Activated T-helper 17 cell treated with anti-CD3 and anti-CD28 coated beads, Interleukin-2, amount 50 U/mL, for 72 hours (primary cell): ENCODE measurements at places on chromosomes 4 and X.

DNA sequence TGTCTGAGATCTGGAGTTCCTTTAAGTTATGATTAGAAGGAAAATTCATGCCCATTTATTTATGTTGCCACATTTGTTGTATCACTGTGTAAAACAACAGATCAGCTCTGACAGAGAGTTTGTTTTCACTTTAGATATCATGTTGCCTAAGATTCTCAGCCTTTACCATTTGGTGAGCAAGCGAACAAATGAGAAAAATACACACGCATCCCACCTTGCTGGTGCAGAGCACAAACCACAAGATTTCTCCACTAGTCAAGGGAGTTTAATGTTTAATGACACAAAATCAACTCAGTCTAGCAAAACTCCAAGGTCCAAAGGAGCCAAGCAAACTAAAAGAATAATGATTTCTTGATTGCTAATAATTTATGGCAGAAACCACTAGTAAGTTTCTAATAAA, 27.7 kb downstream of the FGF5 start:
- no peak overlapping the region for H3K27ac ChIP-seq
- ATAC-seq: no peak
- no peaks in the 10 kb centered on the region for H3K4me1 ChIP-seq
- no peaks in the 10 kb centered on the region for H3K27me3 ChIP-seq
- H3K4me3 ChIP-seq: no peak overlapping the region
- H3K36me3 ChIP-seq: no peaks in the 10 kb centered on the region

GRCh38 chrX:50067435-50068284, 133.1 kb downstream of the AKAP4 start:
- no peak overlapping the region for H3K27ac ChIP-seq
- ATAC-seq: no peak
- peaks cover 5% of the 10 kb centered on the region for H3K36me3 ChIP-seq
- H3K4me1 ChIP-seq: no peaks in the 10 kb centered on the region
- no peaks in the 10 kb centered on the region for H3K27me3 ChIP-seq

- H3K27ac ChIP-seq: no peak overlapping the region
- no peak overlapping the region for H3K4me3 ChIP-seq
- H3K27me3 ChIP-seq: no peaks in the 10 kb centered on the region
- ATAC-seq: no peak
Measured at GRCh38 chr4:2728221-2728620, 27.9 kb downstream of the TNIP2 start.

DNA sequence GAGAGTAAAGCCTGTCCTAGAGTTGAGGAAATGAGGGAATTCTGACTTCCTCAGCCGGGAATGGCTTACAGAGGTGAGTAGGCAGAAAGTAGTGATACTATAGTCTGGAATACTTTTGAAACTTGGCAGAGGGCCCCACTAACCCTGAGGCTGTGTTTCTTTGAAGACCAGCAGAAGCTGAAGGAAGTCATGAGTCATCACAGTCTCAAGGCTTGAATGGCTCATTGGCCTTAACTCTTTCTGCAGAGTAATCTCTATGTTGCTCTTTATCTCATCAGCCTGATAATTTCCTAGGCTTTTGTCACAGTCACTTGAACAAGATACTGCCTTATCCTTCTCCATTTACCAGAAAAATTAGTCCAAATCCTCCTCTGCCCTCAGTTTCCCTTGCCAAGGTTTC, 80.8 kb downstream of the ANKRD50 start:
- no peaks in the 10 kb centered on the region for H3K4me1 ChIP-seq
- no peaks in the 10 kb centered on the region for H3K27me3 ChIP-seq
- H3K4me3 ChIP-seq: no peak overlapping the region
- no peaks in the 10 kb centered on the region for H3K36me3 ChIP-seq

DNA sequence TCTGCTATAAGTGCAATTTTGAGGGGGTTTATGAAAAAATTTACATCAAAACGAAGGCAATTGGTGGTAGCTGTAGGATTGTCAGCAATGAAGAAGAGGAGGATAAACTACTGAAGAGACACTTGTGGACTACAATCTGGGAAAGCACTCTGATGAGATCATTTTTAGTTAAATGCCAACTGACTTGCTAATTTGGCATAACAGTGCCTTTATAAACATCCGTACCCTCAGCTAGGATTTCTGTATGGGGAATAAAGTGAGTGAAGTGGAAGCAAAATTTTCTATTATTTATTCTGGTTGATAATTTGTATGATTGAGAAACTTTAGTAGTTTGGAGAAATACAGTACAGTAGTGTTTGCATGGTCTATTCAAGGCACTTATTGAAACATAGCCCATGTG, 11.2 kb upstream of the GNRHR start:
- no peak overlapping the region for H3K4me3 ChIP-seq
- H3K27ac ChIP-seq: no peak overlapping the region
- no peak for ATAC-seq
- H3K4me1 ChIP-seq: no peaks in the 10 kb centered on the region

- ATAC-seq: no peak
- no peak overlapping the region for H3K27ac ChIP-seq
- no peaks in the 10 kb centered on the region for H3K4me1 ChIP-seq
- H3K36me3 ChIP-seq: no peaks in the 10 kb centered on the region
- no peaks in the 10 kb centered on the region for H3K27me3 ChIP-seq
Measured at GRCh38 chr4:22181736-22182135, 233.2 kb upstream of the KCNIP4 start.

- no peaks in the 10 kb centered on the region for H3K4me1 ChIP-seq
- H3K27me3 ChIP-seq: peaks cover 4% of the 10 kb centered on the region
- no peak overlapping the region for H3K4me3 ChIP-seq
- no peak overlapping the region for H3K27ac ChIP-seq
- H3K36me3 ChIP-seq: no peaks in the 10 kb centered on the region
Measured at GRCh38 chr4:48244665-48245064, 25.0 kb downstream of the TEC start.

- no peaks in the 10 kb centered on the region for H3K27me3 ChIP-seq
- H3K27ac ChIP-seq: no peak overlapping the region
- no peak for ATAC-seq
- no peak overlapping the region for H3K4me3 ChIP-seq
- no peaks in the 10 kb centered on the region for H3K4me1 ChIP-seq
- no peaks in the 10 kb centered on the region for H3K36me3 ChIP-seq
Measured at GRCh38 chr4:77354550-77354949, 197.5 kb downstream of the CCNG2 start.

GRCh38 chr4:173185847-173186510, 17.4 kb downstream of the GALNT7 start:
- H3K27me3 ChIP-seq: no peaks in the 10 kb centered on the region
- H3K4me3 ChIP-seq: no peak overlapping the region
- peaks cover 16% of the 10 kb centered on the region for H3K4me1 ChIP-seq
- no peaks in the 10 kb centered on the region for H3K36me3 ChIP-seq
- ATAC-seq: no peak

DNA sequence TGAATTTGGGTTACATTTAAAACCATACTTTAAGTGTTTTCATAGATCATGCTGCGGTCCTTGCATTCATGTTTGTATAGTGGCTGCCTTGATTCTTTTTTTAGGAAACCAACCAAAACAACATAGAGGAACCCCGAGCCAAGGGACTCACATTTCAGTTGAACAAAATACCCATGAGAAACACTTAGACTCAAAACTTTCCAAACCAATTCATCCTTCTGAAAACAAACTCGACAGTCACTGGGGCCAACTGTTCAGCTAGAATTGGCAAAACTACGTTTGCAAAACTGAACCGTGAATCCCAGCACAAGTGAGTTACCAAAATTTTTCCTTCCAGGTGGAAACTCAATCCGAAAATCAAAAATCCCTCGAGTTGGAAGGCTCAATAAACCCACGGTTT, 1.4 kb downstream of the ADGRA3 start:
- H3K27ac ChIP-seq: no peak overlapping the region
- ATAC-seq: no peak
- H3K27me3 ChIP-seq: peaks cover 34% of the 10 kb centered on the region
- no peaks in the 10 kb centered on the region for H3K36me3 ChIP-seq
- peak overlapping the region; percentile 66 for H3K4me3 ChIP-seq

DNA sequence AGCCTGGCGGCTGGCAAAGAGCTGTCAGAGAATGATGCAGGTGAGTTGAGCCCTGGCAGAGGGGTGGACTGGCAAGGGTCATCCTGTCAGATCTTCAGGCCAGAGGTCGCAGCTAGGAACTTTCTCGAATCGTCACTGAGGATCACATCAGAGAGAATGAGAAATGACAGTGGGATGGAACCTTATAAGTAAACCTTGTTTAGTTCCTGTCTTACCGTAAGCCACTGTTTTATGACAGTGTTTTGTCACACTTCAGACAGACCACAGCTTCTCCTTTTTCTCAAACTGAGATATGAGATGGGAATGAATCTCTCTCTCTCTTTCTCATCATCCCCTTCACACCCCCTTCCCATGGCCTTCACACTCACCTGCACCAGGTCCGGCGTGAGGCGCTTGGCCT, 9.3 kb downstream of the DIPK2B start:
- peak overlapping the region; percentile 59 for H3K4me3 ChIP-seq
- no peaks in the 10 kb centered on the region for H3K36me3 ChIP-seq
- H3K27me3 ChIP-seq: no peaks in the 10 kb centered on the region
- peak; percentile 77 for ATAC-seq
- peaks cover 10% of the 10 kb centered on the region for H3K4me1 ChIP-seq

GRCh38 chrX:107827852-107828251, 2.2 kb downstream of the MID2 start:
- H3K36me3 ChIP-seq: no peaks in the 10 kb centered on the region
- H3K27me3 ChIP-seq: no peaks in the 10 kb centered on the region
- peak overlapping the region; percentile 83 for H3K4me3 ChIP-seq
- H3K4me1 ChIP-seq: peaks cover 23% of the 10 kb centered on the region

- ATAC-seq: peak; percentile 71
- peaks cover 9% of the 10 kb centered on the region for H3K4me1 ChIP-seq
- H3K36me3 ChIP-seq: peaks cover 2% of the 10 kb centered on the region
- H3K4me3 ChIP-seq: peak overlapping the region; percentile 59
- no peaks in the 10 kb centered on the region for H3K27me3 ChIP-seq
Measured at GRCh38 chrX:46611658-46612362, 38.2 kb downstream of the CHST7 start.
